ENCODE measurements at places on chromosomes 6 and 20. TPM values are rescaled to one million over a fixed set of nuclear protein-coding genes. Genes with fewer than 3 reads are reported as not detected.

DNA sequence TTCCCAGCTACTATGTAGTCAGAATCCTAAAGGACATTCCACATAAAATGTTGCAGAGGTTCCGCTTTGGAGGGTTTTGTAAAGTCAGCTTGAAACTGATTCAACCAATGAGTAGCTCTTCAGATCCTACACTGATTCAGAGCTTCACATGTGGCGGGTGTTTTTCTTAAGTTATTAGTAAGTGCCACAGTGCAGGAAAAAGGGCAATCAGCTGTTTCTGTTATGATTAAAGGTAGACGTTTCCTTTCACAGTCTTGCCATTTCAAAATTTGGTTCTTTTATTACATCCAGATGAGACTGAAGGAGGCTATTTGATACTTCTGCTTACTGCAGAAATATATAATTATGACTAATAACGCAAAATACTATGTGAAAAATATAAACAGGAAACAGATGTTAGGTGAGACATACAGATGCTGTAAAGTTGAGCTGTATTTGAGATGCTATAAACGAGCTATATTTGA is 443.9 kb downstream of the CDKAL1 start:
- peak; percentile 45 for DNase-seq

DNA sequence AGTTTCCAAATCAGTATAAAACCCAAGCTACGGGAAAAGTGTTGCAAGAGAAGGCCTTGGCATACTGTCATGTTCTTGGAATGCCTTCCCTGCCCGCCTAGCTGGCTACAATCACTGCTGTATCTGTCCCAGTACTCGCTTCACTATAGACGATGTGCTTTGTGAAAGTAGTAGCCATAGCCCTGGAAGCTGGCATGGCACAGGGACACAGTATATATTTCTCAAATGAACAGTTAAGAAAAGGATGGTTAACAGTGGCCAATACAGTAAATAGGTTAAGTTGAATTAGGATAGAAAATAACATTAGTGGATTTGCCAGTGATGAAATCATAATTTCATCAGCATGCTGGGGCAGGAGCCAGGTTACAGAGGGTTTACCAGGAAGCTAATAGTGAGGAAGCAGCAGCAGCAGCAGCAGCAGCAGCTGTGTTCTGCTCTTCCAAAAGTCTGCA is 499.3 kb downstream of the CDKAL1 start:
- no peak for DNase-seq

- DNase-seq, result no peak
Measured at GRCh38 chr6:156464100-156464878, 312.9 kb upstream of the ARID1B start.

DNA sequence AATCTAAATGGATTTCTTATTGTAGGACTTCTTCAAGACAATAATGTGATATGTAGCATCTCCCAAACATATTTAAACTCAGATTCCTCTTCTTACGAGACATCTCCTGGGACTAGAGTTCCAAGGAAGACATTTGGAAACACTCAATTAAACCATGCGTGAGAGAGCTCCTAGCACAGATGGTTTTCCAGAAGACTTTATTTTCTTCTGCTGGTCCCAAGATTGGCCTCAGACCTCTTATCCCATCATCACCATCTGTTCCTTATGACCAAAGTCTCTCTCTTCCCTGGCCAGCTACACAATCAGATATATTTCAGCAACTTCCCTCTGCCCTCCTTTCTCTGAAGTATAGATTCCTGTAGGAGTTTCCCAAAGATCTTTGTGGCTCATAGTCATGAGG is 93.2 kb upstream of the JARID2 start:
- DNase-seq, result no peak

- no peak for DNase-seq
Measured at GRCh38 chr6:34240329-34241248, 3.9 kb downstream of the HMGA1 start.

DNA sequence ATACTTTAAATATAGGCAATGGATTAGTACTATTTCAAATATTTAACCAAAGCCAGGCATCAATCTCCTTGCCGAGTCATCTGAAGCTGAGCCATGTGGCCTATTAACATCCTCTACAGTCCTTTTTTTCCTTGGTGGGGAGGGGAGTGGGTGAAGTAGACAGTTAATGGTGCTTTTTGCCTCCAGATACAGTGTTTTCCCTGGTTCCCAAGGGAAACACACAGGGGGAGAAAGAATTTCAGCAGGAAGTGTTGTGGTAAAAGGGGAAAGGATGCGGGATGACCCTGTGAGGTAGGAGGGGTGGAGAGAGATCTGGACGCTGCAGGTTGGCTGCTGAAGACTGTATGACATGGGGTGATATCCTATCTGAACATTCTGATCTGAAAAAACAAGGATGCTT is 9.6 kb downstream of the CLDN20 start:
- no peak for DNase-seq

DNA sequence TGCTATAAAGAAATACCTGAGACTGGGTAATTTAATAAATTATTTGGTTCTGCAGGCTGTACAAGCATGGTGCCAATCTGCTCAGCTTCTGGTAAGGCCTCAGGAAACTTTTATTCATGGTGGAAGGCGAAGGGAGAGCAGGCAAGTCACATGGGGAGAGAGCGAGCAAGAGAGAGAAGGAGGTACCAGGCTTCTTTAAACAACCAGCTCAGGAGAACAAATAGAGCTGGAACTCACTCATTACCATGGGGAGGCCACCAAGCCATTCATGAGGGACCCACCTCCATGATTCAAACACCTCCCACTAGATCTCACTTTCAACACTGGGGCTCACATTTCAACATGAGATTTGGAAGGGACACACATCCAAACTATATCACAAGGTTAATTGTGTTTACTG is 44.9 kb upstream of the CRISP1 start:
- no peak for DNase-seq

Gene ENPP3
- total RNA-seq, result 0.54 TPM

Gene CNBD2
- 8.3 TPM for total RNA-seq

Gene ELMO2
- 49.0 TPM for total RNA-seq

Gene SCGN
- total RNA-seq, result not detected
